ENCODE measurements at places on chromosomes 5 and 9. TPM values are rescaled to one million over a fixed set of nuclear protein-coding genes. Genes with fewer than 3 reads are reported as not detected.

Gene TMEM215
- total RNA-seq = not detected

Gene MGAT4B
- total RNA-seq = 153 TPM

Gene PCDHB9
- 0.79 TPM for total RNA-seq

Gene GFRA3
- total RNA-seq = 0.86 TPM

Gene JMY
- 10.5 TPM for total RNA-seq

Gene ADGRD2
- total RNA-seq = not detected

Gene EGFLAM
- not detected for total RNA-seq

Gene IL9
- total RNA-seq = not detected

Gene ADAMTSL1
- not detected for total RNA-seq

Gene OR13J1
- not detected for total RNA-seq

Gene LMBRD2
- 8.4 TPM for total RNA-seq

Gene C7
- total RNA-seq = 320 TPM

Gene SCGB3A2
- 665 TPM for total RNA-seq

DNA sequence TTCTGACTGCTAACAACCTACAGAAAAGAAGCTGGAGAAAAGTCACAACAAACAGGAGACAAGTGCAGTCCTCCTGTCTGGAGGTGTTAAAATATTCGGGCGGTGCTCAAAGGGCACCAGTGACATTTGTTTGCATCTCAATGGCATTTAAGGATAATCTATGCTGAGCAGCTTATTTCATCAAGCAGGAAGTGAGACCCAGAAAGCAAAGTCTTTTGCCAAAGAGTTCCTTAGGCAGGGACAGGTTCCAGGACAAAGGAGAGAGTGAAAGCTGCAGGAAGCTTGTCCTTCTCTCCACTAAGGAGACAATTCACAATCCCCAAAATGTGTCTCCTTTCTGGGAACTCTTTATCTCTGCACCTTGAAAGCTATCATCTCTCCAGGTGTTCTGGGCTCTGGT is 38.7 kb upstream of the CDK20 start:
- H3K36me3 ChIP-seq = no peaks in the 10 kb centered on the region
- H3K4me1 ChIP-seq = no peaks in the 10 kb centered on the region
- no peak overlapping the region for H3K27ac ChIP-seq
- H3K4me3 ChIP-seq = no peak overlapping the region

- H3K36me3 ChIP-seq = peaks cover 16% of the 10 kb centered on the region
- H3K4me3 ChIP-seq = no peak overlapping the region
- H3K27me3 ChIP-seq = no peaks in the 10 kb centered on the region
- peak; percentile 83 for DNase-seq
- peaks cover 25% of the 10 kb centered on the region for H3K4me1 ChIP-seq
These were observed 12.8 kb downstream of the SLC12A7 start for GRCh38 chr5:1098986-1099597.

GRCh38 chr9:126146254-126147145 is 180.1 kb upstream of the MVB12B start:
- no peak for DNase-seq
- H3K27ac ChIP-seq = no peak overlapping the region
- no peaks in the 10 kb centered on the region for H3K36me3 ChIP-seq
- H3K27me3 ChIP-seq = no peaks in the 10 kb centered on the region
- H3K4me3 ChIP-seq = no peak overlapping the region

DNA sequence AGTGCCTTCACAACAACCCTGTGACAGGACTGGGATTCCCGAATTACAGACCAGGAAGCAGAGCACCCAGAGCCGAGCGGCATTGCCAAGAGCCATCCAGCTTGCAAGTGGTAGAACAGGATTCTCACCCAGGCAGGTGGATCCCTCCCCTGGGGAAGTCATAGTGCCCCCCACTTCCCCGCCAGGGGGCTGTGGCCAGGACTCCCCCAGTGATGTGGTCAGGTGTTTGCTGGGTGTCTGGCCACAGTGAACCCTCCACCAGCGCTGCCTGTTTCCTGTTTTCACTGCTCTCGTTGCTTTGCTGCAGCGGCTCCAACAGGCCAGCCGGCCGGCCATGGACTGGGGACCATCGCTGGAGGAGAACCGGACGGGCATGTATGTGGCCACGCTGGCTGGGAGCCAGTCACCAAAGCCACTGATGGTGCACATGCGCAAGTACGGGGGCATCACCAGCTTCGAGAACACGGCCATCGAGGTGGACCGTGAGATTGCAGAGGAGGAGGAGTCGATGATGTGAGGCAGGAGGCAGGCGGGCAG is 19.3 kb downstream of the SLC6A7 start:
- no peak overlapping the region for H3K27ac ChIP-seq
- H3K4me1 ChIP-seq = peaks cover 6% of the 10 kb centered on the region
- peak; percentile 85 for DNase-seq
- H3K4me3 ChIP-seq = no peak overlapping the region
- H3K36me3 ChIP-seq = no peaks in the 10 kb centered on the region

DNA sequence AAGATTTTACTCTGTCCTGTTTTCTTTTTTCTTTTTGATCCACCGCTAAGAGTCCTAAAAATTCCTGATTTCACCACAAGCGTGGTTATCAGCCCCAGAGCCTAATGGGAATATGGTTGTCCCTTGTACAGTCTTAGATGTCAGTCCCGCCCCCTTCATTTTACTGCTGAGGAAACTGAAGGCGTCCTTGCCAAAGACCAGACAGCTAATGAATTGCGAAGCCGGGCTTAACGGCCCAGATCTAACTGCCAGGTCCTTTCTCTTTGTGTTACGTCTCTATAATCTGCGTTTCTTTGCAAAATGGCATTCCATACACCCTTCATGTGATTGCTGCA is 497 bp downstream of the NSA2 start:
- H3K36me3 ChIP-seq = peaks cover 19% of the 10 kb centered on the region
- H3K27me3 ChIP-seq = no peaks in the 10 kb centered on the region
- peaks cover 21% of the 10 kb centered on the region for H3K4me1 ChIP-seq

DNA sequence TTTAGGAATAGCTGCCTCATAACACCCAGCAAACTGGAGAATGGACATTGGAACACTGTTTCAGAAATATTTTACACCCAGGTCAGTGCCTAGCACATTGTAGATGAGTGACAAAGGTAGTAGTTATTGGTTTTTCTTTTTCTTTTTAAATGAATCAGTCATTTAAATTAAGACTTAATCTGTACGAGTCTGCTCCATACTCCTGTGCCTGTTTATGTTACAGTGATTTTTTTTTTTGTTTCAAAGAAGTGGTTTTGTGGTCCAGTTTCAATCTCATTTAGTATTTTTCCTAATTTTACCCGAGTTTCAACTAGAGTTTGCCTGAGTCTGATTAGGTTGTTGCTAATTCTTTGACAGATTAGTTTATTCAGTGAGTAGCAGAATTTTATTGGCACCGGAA is 16.2 kb downstream of the LMNB1 start:
- no peaks in the 10 kb centered on the region for H3K4me1 ChIP-seq
- H3K27ac ChIP-seq = no peak overlapping the region
- no peaks in the 10 kb centered on the region for H3K27me3 ChIP-seq
- no peaks in the 10 kb centered on the region for H3K36me3 ChIP-seq

- no peaks in the 10 kb centered on the region for H3K27me3 ChIP-seq
- no peak overlapping the region for H3K4me3 ChIP-seq
- DNase-seq = no peak
- no peaks in the 10 kb centered on the region for H3K36me3 ChIP-seq
These were observed 45.2 kb downstream of the HSD17B3 start for GRCh38 chr9:96256800-96257199.

GRCh38 chr5:5270958-5271785 is 131.0 kb downstream of the ADAMTS16 start:
- H3K36me3 ChIP-seq = no peaks in the 10 kb centered on the region
- peak; percentile 89 for DNase-seq
- H3K27me3 ChIP-seq = no peaks in the 10 kb centered on the region
- H3K4me1 ChIP-seq = peaks cover 4% of the 10 kb centered on the region
- H3K27ac ChIP-seq = no peak overlapping the region

DNA sequence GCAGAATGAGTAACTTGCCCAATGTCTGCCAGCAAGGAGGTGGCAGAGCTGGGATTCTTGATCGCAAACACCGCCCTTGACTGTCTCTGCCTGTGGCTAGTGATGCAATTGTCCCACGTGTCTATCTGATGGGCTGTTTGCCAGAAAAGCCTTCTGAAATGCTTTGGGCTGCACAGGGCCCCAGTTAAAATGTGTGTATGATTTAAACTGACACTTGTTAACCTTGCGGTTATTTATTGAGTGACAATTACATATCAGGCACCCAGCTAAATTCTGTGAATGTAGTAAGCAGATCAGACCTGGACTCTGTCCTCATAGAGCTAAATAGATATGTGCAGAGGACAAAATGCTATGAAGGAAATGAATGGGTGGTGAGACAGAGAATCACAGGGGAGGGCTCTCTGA is 11.6 kb upstream of the IL12B start:
- no peaks in the 10 kb centered on the region for H3K36me3 ChIP-seq
- peaks cover 8% of the 10 kb centered on the region for H3K4me1 ChIP-seq
- peak overlapping the region; percentile 35 for H3K27ac ChIP-seq
- no peak overlapping the region for H3K4me3 ChIP-seq
- no peak for DNase-seq

- H3K4me1 ChIP-seq = peaks cover 26% of the 10 kb centered on the region
- no peak overlapping the region for H3K27ac ChIP-seq
- no peak for DNase-seq
- H3K36me3 ChIP-seq = no peaks in the 10 kb centered on the region
- no peak overlapping the region for H3K4me3 ChIP-seq
These were observed 298.1 kb downstream of the NR3C1 start for GRCh38 chr5:143105216-143105905.

- H3K4me3 ChIP-seq = no peak overlapping the region
- no peak overlapping the region for H3K27ac ChIP-seq
- no peaks in the 10 kb centered on the region for H3K27me3 ChIP-seq
- DNase-seq = no peak
These were observed 20.5 kb downstream of the MAST4 start for GRCh38 chr5:66616520-66617225.

- H3K4me3 ChIP-seq = no peak overlapping the region
- H3K36me3 ChIP-seq = no peaks in the 10 kb centered on the region
- H3K27ac ChIP-seq = no peak overlapping the region
- no peaks in the 10 kb centered on the region for H3K27me3 ChIP-seq
These were observed 100.4 kb upstream of the SLC44A1 start for GRCh38 chr9:105144076-105144475.

- no peaks in the 10 kb centered on the region for H3K27me3 ChIP-seq
- H3K4me3 ChIP-seq = peak overlapping the region; percentile 64
- peaks cover 23% of the 10 kb centered on the region for H3K4me1 ChIP-seq
- H3K36me3 ChIP-seq = no peaks in the 10 kb centered on the region
These were observed 909 bp downstream of the NDFIP1 start for GRCh38 chr5:142109331-142110045.

Data from upper lobe of left lung (tissue), 6 donors.